Caki2 (cell line): ENCODE measurements at places on chromosomes 5 and 9.
A peak's percentile ranks its signal among the peaks of the same experiment; 100 is the strongest.

- no peak for DNase-seq
Observed at GRCh38 chr5:141514330-141515133, 25.7 kb downstream of the PCDHGC5 start.

DNA sequence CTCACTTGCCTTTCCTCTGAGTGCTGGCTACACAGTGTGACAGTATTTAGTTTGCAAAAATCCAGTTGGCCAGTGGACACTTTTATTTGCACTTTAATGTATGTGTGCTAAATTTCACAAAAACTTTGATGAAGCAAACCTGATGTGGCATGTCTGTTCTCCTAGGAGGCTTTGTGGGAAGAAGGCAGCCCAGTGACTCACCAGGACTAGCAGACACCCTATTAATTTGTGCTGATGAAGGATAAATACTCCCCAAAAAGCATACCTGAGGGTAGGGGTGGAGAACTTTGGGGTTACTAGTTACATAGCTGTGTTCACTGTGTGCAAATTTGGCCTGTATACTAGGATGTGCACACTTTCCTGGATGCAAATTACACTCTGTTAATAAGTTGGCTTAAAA is 39.3 kb upstream of the IPPK start:
- DNase-seq: no peak

DNA sequence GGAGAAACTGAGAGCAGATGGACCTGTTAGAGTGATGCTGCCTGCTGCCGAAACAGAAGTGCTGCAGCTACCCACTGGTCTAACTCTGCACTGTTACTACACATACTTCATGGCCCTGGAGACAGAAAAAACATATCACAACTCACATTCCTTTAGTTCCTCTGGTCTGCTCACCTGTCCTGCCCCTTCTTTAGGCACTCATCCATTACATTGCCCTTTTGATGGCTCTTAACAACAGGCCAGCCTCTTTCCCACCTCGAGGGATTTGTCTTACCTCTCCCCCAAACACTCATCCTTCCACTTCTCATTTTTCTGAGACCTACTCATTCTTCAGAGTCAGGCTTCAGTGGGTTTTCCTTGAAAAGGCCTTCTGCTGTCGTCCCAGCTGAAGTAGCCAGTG is 49.2 kb downstream of the KCTD16 start:
- peak; percentile 44 for DNase-seq

DNA sequence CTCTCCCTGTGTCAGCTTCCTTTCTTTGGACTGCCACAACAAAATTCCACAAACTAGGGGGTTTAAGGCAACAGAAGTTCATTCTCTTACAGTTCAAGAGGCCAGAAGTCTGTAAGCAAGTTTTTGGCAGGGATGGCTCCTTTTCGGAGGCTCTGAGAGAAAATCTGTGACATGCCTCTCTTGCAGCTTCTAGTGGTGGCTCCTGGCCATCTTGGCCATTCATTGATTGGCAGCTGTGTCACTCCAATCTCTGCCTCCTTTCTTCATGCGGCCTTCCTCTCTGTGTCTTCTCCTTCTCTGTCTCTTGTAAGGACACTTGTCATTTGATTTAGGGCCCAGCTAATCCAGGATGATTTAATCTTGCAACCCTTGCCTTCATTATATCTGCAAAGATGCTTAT is 2.0 kb upstream of the NEUROG1 start:
- no peak for DNase-seq

DNA sequence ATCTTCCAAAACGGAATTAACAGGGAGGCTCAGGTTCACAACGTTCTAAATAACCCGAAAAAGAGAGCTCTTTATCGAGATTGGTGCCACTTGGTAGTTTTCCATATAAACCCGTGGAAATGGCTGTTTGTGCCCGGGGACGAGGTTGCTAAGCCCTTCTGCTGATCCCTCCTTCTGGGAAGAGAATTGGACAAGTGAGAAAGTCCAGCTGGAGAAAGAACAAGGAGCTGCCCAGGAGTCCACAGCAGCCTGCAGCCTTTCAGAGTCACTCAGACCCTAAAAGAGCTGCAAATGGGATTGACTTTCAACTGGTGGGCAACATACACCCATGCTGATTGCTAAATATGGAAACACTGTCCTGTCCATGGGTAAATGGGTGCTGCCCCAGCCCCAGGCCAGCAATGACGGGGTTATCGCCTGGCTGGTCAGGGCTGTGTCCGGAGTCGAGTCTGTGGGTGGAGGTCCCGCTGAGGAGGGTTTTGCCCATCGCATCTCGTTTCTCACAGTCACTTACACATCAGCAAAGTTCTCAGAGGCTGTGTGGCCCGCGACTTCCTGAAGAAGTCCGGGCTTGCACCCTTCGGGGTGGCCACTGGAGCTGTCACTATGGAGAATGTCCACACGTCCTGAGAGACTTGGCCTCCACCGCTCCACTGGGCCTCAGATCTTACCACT is 40.7 kb upstream of the HSD17B3 start:
- DNase-seq: no peak

GRCh38 chr5:76990899-76991459 is 38.1 kb downstream of the CRHBP start:
- DNase-seq: no peak

GRCh38 chr9:126393876-126394275 is 67.2 kb downstream of the MVB12B start:
- no peak for DNase-seq

GRCh38 chr5:154285661-154286408 is 95.3 kb downstream of the GALNT10 start:
- DNase-seq: peak; percentile 51

DNA sequence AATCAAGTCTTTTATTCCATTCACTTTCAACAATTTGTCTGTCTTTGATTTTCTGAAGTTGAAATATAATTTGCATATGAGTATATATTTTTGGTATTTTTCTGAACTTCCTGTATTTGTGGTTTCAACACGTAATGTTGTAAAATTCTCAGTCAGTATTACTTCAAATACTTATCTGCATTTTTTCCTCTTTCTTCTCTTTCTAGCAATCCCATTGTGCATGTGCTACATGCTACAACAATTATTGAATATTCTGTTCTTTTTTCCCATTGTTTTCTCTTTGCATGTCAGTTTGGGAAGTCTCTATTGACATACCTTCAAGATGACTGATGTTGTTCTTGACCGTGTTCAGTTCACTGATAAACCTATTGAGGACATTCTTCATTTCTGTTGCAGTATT is 5.6 kb upstream of the ANKRD18A start:
- no peak for DNase-seq

DNA sequence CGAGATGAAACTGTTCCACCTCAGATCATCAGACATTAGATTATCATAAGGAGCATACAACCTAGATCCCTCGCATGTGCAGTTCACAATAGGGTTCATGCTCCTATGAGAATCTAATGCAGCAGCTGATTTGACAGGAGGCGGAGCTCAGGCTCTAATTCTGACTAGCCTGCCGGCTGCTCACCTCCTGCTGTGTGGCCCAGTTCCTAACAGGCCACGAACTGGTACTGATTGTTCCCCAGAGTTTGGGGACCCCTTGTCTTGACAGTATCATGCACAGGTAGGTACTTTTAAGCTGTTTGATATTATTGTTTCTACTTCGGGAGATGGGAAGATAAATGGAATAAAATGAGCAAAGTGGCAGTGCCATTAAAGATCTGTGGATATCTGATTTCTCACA is 66.9 kb downstream of the ZCCHC7 start:
- DNase-seq: no peak

DNA sequence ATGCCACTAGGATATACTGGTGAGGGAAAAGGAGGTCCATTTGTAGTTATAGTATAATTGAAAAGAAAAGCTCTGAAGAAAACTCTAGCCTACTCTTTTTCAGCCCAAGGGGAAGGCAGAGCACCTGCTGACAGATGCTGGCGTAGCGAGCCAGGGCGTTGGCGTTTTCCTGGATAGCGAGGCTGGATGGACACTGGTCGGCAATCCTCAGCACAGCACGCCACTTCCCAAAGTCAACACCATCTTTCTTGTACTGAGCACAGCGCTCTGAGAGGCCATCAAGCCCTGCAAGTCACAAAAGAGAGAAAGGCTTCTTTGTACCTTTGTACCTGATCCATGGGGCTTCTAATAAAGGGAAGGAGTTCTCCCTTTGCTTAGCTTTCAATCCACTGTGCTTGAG is 8.2 kb downstream of the ALDOB start:
- DNase-seq: no peak

GRCh38 chr5:164203581-164204225 is 698.3 kb downstream of the MAT2B start:
- DNase-seq: no peak

DNA sequence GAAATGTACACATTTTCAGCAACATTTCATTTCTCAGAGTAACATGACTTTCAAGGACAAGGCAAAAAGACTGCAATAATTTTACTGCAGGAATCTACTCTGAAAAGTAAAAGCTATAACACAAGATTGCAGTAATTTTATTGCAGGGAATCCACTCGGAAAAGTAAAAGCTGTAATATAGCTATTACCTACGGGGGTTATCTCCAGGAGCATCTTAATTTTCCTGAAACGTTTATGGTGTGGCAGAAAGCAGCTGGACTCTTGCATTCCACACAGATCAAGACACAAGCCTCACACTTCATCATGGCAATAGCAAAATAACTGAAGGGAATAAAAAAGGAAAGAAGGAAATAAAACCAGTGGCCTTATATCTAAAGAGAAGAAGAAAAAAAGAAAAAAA is 171.2 kb downstream of the TSSK1B start:
- DNase-seq: no peak

DNA sequence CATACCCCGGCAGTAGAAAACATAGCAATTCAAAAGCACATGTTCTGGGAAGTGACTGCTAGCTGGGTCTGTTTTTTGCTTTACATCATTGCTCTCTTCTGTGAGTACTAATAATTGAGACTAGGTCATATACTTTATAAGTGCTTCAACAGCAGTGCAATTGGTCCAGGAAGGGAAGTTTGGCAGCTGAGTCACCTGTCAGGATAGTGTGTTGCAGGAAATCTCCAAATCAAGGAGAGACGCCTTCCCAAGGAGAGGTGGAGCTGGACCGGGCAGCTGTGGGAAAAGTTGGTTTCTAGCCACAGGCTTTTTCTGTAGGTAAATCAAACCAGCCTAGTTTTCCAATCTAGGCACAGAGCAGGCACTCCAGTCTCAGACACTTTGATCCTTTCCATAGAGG is 330.1 kb downstream of the ENC1 start:
- DNase-seq: no peak

GRCh38 chr9:129936222-129936621 is 101.0 kb downstream of the USP20 start:
- DNase-seq: no peak
